ENCODE measurements at places on chromosomes 4 and X.

- DNase-seq: no peak
Measured at GRCh38 chrX:154441984-154442707, 1.8 kb upstream of the FAM50A start.

GRCh38 chr4:37769391-37769989 lies 57.0 kb upstream of the PGM2 start:
- no peak for DNase-seq

- DNase-seq: no peak
Measured at GRCh38 chr4:65597697-65598096, 72.6 kb downstream of the EPHA5 start.

DNA sequence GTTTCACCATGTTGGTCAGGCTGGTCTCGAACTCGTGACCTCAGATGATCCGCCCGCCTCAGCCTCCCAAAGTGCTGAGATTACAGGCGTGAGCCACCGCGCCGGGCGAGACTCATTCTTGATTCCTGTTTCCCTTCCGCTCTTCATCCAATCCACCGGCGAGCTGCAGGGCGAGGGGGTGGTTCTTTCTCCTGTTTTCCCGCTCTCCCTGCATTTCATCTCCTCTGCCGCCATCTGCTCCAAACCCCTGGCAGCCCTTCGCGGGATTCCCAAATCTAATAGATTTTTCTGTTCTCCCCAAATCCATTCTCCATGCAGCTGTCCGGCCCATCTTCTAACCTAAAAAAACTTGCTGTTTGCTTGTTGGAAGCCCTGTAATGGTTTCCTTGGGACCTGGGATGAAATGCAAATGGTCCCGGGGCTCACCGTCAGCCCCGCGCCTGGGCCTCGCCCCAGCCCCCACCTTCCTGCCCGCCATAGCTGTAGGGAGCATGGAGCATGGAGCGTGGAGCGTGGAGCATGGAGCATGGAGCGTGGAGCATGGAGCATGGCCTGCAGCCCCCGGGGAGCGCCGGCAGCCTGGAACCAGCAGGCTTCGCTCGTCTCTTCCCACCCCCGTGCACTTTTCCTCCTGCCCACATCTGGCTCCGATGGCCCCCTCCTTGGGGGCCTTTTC lies 1.1 kb downstream of the ZFP42 start:
- no peak for DNase-seq

DNA sequence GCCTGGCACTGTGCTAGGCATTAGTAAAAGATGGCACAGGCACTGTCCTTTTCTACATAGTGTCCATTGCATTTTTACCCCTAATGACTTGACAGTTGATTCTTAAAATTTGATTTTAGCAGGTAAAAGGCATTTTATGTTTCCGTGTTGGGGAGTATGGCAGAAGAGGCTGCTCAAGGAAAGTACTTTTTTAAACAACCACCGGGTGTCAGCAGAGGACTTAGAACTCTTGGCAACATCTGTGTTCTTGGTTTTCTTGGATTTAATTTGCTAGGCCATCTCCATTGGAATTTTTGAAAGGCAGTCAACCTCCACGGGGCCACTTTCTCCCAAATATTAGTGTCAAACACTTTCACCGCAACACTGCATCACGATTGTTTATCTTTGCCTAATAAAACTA lies 102.9 kb downstream of the TSPAN7 start:
- DNase-seq: no peak

DNA sequence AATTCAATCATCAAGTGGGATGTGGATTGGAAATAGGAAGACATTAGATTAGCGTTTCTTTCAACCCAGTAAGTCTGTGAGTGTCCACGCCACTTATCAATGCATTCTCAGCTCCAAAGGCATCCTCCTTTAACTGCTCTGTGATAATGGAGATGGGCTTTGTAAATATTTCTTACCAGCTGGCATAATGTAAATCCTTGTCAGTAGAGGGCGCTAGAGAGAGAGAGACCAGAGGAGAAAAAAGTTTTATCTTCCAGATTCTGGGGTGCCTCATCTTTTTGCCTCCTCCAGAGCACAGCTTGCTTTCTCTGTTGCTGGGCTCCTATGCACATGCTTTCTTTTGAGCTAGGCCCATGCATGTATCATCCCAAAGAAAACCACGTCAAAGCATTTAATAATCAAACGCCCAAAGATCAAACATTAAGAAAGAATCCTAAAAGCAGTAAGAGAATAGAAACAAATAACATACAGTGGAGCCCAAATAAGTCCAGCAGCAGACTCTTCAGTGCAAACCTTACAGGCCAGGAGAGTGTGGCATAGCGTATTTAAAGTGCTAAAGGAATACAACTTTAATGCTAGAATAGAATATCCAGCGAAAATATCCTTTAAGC lies 9.6 kb upstream of the MTMR1 start:
- DNase-seq: no peak

DNA sequence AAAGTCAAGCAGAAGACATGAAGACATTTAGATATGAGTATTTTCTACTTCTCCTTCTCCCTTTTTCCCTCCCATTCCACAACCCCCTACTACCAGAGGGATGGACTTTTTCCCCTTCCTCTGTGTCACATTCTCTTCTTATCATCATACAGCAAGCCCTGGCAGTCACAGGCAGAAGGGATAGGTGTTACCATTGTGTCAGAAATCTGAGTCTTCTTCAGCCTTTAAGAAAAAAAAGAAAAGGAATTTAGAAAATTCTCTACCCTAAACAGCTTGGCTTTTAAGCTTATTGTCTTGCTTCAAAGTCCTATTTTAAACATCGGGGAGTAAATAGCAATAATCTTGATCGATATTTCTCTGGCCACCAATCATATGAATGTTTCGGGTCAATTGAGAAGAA lies 30.9 kb upstream of the ADH1C start:
- DNase-seq: no peak

GRCh38 chr4:184968784-184969201 lies 49.5 kb upstream of the HELT start:
- no peak for DNase-seq

Data from GM12891 (cell line).